ENCODE measurements at places on chromosomes 5 and 9.

DNA sequence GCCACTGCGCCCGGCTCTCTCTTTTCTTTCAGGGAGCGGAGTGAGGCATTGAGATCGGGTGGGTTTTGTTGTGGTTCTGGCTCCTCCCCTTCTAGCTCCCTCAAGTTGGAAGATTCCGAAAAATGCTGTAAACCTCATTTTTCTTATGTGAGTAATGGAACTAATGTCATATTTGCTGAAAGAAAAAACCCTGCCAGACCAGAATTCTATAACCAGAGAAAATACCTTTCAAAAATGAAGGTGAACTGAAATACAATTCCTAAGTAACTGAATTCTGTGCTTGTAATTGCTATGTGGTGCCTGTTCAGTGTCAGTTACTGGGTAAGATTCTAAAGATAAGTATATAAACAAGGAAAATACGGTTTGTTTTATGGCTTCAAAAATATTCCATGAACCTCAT, 30.9 kb upstream of the CDK20 start:
- DNase-seq: no peak

DNA sequence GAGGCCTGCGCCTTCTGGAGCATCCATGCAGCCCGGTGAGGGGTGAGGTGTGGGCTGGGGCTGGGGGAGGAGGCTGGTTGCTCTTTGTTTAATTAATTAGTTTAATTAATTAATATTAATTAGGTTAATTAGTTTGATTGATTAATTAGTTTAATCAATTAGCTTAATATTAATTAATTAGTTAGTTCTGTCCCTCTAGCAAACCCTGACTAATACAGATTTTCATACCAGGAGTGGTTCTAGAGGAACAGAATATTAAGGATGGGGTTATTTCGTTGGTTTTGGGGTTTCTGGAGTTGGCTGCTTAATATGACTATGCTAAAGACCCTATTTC, 14.1 kb upstream of the BARX1 start:
- no peak for DNase-seq

GRCh38 chr5:56845277-56845676, 29.9 kb downstream of the MAP3K1 start:
- no peak for DNase-seq

GRCh38 chr9:70635790-70636189, 221.3 kb upstream of the KLF9 start:
- no peak for DNase-seq

DNA sequence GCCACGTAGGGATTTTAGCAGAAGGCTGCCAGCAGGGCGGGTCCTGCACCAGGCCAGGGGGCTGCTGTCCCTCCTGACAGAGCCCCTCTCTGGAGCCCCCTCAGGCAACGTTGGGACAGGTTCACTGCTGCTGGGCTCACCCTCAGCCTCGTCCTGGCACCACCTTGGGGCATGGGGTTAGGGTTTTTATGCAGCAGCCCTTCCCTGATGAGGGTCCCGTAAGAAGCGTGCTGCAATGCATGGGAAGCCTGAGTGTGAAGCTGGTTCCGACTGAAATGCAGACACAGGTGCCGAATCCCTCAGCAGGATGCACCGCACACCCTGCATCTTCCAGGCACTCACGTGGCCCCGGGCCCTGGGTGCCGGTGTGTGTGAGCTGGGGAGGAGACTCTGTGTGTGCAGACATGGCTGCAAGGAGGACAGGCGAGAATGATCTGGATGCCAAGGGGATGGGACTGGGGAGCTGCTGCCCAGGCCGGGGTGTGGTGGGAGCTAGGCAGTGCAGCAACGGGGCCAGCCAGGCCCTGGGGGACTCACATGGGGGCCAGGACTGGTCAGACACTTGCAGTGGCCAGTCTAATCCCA, 27.1 kb downstream of the ZDHHC11B start:
- no peak for DNase-seq

DNA sequence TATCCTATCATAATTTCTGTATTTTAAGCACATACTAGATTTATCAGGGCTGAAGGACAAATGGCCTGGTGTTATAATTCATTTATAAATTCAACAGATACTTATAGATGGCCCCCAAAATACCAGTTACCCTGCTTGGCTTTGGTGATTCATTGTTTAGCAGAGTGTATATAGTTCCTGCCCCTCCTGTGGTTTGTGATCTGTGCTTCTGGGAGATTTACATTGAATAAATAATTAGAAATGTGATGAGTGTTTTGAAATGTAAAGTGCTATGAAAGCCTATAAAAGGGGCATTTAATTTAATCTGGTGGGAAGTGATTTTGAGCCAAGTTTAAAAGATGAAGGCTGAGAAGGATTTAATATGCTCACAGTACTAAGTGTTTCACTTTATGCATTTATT, 36.7 kb upstream of the ZCCHC7 start:
- no peak for DNase-seq

- DNase-seq: no peak
Observed at GRCh38 chr5:59847586-59847985, 45.9 kb downstream of the PDE4D start.

DNA sequence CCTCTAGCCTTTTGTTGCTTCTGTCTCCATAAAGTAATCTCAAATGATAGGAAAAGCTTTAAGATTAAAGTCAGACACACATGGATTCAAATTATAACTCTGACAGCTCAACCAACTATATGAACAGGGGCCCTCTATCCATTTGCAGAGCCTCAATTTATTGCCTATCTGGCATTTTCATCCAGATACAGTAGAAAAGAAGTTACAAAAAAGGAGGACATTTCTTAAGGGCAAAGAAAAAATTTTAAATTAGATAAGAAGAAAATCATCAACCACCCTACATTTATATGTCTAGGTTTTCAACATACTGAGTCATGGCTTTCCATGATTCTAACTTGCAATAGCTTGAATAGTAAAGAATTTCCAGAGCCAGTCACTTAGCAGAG, 567.2 kb downstream of the CAAP1 start:
- no peak for DNase-seq

DNA sequence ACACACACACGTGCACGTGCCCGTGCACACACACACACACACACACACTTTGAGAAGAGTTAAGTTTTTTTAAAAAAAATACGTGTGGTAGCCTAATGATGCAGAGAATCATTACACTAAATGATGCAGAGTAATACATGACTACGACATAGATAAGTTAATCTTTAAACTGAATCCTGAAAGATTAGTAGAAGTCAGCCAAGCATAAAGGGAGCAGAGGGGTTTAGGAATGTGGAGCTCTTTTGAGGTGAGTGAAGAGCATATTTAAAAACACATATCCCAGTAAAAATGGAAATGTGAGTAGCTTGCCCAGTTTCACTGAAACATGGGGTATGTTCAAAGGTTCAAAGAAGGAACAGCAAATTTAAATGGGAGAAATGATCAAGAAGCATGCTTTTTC, 61.3 kb upstream of the TYRP1 start:
- DNase-seq: no peak

GRCh38 chr5:79418276-79418675, 95.7 kb downstream of the HOMER1 start:
- DNase-seq: no peak

DNA sequence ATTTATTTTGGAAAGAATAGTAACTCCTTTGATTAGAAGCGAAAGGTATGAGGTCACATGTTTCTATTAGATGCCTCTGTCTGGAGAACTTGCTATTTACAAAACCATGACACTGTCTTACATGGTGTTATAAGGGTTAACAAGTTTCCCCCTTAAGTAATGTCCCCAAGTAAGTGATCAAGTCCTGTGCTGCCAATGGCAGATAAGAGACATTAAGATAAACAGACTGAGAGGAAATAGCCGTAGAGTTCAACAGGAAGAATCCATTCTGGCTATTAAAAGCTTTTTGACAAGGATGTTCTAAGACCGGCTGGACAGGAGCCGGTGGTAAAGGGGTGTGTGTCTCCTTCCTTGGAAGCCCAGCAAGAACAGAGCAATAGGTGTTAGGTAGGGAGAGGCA, 257.5 kb downstream of the GADD45G start:
- DNase-seq: no peak

GRCh38 chr5:53161876-53162275, 52.3 kb upstream of the MOCS2 start:
- no peak for DNase-seq

GRCh38 chr5:22986281-22986680, 133.1 kb upstream of the CDH12 start:
- DNase-seq: no peak

- no peak for DNase-seq
Observed at GRCh38 chr9:124663046-124663961, 107.8 kb downstream of the NR6A1 start.

DNA sequence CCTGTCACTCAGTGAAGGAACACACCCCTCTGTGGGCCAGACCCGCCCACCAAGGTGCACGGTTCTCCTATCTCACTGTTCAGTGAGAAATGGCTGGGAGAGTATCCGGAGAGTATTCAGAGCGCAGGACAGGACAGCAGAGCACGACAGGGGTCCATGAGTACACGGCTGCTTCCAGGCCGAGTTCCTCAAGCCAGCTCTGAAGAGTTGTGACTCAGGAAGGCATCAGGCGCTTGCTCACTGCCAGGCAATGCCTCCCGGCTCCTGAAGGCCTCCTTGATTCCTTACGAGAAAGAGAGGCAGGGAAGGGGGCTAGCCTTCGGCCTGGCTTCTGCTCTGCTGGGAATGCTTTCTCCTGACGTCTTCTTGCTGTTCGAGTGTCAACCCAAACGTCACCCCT, 132.1 kb upstream of the PPP1R26 start:
- no peak for DNase-seq

GRCh38 chr5:83354958-83355357, 116.6 kb upstream of the VCAN start:
- DNase-seq: no peak

GRCh38 chr9:91803151-91803940, 146.7 kb downstream of the ROR2 start:
- DNase-seq: no peak

- DNase-seq: no peak
Observed at GRCh38 chr5:54273715-54274114, 36.7 kb downstream of the ARL15 start.

DNA sequence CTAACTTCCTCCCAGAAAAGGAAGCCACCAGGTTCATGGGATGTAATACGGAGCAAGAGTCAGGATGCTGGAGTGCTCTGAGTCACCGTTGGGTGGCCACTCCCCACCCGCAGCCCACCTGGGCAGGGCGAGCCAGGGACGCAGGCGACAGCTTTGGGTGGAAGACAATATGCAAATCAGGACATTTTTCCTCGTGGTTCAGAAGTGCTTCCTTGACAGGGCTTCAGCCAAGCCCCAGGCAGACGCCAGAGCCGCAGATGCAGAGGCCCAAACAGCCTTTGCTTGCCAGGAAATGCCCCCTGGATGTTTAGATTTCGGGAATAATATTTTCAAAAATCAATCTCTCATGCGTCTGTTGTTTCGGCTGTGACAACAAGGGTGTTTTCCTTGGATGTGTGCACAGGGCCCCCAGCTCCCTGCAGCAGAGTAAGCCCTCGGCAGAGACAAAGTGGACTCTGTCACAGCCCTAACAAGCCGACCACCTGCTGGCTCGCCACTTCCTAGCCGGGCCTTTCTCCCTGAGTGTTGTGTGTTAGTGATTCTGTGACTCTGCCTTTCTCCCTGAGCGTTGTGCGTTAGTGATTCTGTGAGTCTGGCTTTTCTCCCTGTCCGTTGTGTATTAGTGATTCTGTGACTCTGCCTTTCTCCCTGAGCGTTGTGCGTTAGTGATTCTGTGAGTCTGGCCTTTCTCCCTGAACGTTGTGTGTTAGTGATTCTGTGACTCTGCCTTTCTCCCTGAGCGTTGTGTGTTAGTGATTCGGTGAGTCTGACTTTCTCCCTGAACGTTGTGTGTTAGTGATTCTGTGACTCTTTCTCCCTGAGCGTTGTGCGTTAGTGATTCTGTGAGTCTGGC, 11.8 kb upstream of the SLC9A3 start:
- no peak for DNase-seq

DNA sequence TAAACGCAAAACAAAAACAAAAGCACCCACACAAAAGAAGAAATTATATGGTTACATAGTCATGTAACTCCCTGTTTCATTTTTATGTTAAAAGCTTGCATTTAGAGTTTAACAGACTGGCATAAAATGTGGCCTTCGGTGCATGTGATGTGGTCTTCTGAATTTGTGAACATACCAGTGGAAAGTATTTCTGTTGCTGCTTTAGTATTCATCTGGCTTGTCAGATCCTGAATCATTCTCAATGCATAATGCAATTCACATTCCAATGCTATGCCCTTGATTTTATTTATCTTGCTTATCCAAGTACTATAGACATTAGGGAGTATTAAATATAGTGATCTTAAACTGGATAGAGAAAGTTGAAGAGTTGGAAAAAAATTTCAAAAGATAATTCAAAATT, 740.2 kb upstream of the ZNF608 start:
- DNase-seq: no peak

DNA sequence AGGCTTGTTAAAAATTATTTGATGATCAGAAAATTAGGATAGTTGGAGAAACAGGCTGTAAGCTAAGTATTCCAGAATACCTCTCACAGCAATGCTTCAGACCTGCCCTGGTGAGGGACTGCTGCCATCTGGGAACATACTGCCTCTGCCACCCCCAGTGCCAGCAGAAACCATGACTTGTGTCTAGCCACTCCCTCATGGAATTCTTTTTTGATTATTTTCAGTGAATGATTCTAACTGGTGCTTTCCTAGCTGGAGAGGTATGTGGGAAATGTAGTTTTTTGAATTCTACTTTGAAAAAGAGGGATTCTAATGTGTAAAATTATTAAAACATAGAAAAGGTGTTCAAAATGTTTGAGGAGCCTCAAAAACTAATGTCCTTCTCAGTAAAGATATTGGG, 126.3 kb downstream of the HMHB1 start:
- DNase-seq: no peak

GRCh38 chr5:93378073-93378472, 202.9 kb downstream of the NR2F1-AS1 start:
- no peak for DNase-seq

GRCh38 chr5:177005619-177006264, 837 bp downstream of the UIMC1 start:
- DNase-seq: peak; percentile 22

- DNase-seq: no peak
Observed at GRCh38 chr5:177601577-177602457, 1.9 kb downstream of the B4GALT7 start.

DNA sequence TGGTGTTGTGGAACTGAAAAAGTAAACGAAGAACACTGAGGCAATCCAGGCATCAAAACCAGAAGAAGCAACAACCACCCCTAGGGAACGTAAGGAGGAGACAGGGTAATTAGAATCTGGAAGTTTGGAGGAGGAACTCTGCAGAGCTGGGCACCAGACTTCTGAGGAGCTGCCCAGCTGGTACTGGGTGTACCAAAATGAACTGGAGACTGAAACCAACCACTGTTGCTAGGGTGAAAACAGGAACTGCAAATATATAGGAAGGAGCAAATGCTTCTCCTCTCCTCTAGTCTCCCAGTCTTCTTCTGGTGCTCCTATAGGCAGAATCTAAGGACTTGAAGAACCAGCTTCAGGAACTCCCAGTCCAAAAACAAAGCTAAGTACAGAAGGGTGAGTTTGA, 189.8 kb downstream of the ELAVL2 start:
- DNase-seq: no peak

All from activated gamma-delta T cell treated with anti-CD3 and anti-CD28 coated beads, Interleukin-2, amount 50 U/mL, for 16 hours (primary cell).